ENCODE measurements at places on chromosomes 7 and 10.

DNA sequence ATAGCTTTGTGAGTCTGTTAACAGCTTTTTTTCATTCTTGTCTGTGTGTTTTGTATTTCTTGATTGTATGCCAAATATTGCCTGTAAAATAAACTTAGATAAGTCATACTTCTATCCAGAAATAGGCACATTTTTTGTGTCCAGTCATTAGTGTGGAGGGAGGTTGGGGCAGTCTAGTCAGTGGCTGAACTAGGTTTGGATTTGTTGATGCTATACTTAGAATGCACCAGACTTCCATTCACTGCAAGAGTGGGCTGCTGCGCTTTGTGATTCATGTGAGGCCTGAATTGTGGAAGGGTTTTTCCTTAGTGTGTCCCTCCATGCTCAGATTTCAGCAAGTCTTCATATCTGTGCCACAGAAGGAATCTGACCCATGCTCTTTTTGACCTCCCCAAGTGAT lies 50.0 kb downstream of the TRUB1 start:
- no peak for DNase-seq

DNA sequence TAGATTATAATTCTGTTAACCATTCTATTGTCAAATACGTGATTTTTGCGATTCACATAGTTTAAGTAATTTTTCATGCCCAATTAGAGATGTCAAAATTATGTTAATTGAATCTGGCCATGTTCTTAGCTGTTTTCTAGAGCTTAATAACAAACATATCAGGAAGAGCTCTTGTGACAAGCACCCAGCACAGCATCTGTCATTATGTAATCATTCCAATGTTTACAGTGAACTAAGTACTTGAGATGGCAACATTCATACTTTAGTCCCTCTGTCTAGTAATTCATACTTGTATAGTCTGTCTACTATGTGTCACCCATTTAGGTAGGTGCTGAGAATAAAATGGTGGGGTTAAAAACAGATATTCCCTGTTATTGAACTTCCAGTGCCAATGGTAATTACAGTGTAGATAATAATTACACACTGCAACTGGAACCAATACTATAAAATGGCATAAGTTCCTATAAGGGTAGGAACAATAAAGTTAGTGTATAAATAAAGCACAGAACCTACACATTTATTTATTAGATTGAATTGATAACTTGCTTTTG lies 55.2 kb downstream of the ZEB1 start:
- DNase-seq = no peak

DNA sequence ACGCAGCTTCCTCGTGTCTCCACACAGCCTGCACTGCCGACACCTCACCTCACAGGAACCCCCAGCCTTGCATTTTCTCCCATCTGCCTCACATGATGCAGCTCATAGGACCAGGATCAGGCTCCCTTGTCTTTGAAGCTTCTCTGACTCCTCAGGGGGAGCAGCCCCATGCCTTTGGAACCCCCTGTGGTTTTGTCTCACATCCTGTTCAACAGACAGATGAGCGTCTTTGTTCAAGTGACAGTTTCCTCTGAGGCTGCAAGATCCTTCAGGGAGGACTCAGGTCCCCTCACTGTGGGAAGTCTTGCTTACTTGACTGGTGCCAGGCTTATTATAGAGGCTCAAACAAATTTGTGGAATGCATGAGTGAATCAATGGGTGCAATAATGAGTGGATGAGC lies 667.1 kb downstream of the INHBA start:
- no peak for DNase-seq

GRCh38 chr7:48351900-48352299 lies 180.6 kb downstream of the ABCA13 start:
- no peak for DNase-seq

DNA sequence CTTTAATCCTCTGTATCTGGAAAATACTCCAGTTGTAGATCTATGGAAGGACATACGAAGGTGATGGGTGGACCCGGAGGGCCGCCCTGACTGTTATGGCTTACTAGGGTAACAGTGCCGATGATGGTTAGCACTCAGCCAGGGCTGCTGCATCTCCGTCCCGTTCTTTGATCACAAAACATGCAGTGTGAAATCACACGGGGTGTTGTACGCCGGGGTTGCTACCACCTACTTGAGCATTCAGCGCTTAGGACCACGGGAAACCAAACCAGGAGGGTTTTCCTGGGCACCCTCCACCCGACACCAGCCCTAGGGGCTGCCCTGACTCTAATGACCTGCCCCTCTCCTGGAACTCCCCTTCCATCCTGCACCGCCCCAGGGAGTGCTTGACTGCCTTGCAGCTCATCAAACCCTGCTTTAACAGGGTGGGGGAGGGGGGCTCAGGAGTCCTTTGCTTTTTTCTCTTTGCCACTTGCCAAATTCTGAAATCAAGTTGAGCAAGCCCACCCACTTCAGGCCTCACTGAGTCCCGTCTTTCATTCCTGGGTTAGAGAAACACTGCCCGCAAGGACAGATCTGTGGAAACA lies 20.4 kb downstream of the ZNF775 start:
- DNase-seq = no peak

- DNase-seq = no peak
Measured at GRCh38 chr7:77461246-77461645, 45.1 kb upstream of the GSAP start.

Data from stimulated activated CD8-positive, alpha-beta memory T cell treated with anti-CD3 and anti-CD28 coated beads, Interleukin-4, amount 100 ng/mL, for 4 hours (primary cell).